ENCODE measurements at places on chromosomes 3 and 15.

DNA sequence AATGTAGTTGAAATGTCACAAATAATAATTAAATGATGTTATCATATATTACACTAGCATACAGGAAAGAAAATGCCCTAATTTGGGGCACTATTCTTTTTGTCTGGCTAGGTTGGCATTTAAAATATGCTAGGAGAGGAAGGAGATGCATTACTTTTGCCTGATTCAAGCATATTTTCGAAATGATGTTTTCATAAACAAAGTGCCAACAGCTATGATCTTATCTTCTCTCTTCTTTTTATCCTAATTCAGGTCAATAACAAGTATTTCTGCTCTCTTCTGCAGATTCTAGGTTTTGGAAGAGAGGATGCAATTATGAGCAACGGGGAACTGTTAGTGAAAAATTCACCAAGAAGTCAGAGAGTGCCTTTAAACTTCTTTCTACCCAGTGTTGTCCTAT, 55.8 kb upstream of the NR2F2 start:
- no peak for DNase-seq

DNA sequence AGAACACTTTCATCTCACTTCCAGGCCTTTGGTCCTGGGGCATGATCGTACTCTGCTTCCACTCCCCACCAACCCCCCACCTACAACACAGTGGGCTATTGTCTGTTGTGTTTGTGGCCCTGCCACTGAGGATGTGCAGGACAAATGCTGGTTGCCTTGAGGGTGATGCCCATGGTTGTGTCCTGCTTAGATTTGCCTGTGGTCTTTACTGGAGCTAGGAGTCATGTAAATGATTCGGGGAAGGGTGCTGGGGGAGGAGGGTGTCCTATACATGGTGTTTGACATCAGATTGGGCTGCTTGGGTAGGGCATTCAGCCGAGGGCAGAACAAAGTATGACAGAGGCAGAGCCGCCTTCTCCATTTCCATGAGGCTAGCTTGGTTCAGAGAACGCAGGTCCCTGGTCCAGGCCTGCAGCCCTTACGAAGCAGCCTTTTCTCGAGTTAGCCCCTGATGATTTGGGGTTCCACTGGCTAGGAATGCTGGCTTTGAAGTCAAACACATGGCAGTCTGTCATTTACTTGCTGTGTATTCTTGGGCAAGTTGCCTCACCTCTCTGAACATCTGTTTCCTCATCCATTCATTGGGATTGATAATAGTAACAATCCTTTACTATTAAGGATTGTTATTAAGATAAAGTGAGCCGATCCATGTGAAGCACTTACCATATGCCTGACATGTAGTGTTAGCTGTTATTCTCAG, 6.9 kb downstream of the CORO2B start:
- no peak for DNase-seq

GRCh38 chr3:102447272-102447671, 12.5 kb downstream of the ZPLD1 start:
- no peak for DNase-seq

- DNase-seq = no peak
Measured at GRCh38 chr15:82045179-82045891, 483 bp downstream of the MEX3B start.

DNA sequence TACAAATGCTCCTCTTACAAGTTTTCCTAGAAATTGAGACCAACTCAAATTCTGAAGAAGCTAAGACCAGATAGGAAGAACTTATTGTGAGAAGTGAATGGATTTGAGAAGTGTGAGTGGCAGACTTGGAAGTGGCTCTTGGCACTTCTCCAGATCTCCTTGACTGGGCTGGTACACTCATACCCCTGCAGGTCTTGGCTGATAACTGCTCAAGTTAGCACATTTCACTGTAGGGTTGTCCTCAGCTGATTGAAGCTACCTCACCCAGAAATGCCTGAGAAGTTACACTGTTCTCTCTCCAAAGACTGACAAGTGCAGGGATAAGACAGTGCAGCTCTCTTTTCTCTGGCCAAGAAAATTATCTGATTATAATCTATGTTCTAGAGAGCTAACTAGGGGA, 16.5 kb upstream of the CLDN1 start:
- DNase-seq = no peak

GRCh38 chr3:190595807-190596206, 81.9 kb downstream of the IL1RAP start:
- DNase-seq = no peak

GRCh38 chr3:23726811-23727548, 78.8 kb upstream of the UBE2E1 start:
- no peak for DNase-seq

- DNase-seq = no peak
Measured at GRCh38 chr3:181728470-181729340, 17.0 kb downstream of the SOX2 start.

- no peak for DNase-seq
Measured at GRCh38 chr15:80608688-80609087, 86.4 kb upstream of the ABHD17C start.

DNA sequence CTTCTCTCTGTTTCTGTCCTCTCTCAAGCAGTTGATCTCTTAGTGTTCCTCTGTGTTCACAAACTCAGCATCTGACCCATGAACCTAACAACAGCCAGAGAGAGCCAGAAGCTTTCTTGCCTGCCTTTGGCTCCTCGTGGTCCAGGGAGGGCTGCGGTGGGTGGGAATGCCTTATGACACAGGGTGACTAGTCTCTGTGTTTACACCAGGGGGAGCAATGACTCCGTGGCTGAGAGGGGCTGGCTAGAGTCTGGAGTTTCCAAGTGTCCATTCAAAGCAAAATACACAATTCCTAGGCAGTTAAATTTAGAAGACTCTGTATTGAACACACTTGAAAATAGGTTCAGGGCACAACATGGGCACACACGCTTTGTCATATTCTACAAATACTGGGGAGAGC, 370.0 kb upstream of the FRG2C start:
- DNase-seq = peak; percentile 74

All from left forelimb (tissue), 1 donor.